ENCODE measurements at places on chromosomes 2 and 18.

- no peak for DNase-seq
Measured at GRCh38 chr2:170362313-170362870, 184.4 kb downstream of the MYO3B start.

GRCh38 chr2:59566739-59567138 lies 986.7 kb downstream of the BCL11A start:
- no peak for DNase-seq

DNA sequence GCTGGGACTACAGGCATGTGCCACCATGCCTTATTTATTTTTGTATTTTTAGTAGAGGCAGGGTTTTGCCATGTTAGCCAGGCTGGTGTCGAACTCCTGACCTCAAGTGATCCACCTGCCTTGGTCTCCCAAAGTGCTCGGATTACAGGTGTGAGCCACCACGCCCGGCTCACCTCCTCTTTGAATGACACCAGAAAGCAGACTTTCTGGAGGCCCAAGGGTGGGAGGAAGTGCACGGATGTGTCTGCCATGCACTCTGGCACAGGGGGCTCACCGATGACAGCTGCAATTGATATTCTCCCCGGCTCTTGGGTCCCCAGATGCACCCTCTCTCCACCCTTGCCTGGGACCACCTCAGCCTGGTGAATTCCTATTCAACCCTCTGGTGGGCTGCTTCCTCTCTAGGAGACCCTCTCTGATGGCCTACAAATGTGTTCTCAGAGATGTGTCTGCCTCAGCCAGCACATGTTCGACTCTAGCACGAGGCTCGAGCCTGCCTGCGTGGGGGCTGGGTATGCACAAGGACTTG lies 87.3 kb downstream of the SEPTIN10 start:
- no peak for DNase-seq

- no peak for DNase-seq
Measured at GRCh38 chr2:221529943-221530652, 42.0 kb downstream of the EPHA4 start.

GRCh38 chr2:42918041-42918440 lies 125.7 kb upstream of the HAAO start:
- no peak for DNase-seq

DNA sequence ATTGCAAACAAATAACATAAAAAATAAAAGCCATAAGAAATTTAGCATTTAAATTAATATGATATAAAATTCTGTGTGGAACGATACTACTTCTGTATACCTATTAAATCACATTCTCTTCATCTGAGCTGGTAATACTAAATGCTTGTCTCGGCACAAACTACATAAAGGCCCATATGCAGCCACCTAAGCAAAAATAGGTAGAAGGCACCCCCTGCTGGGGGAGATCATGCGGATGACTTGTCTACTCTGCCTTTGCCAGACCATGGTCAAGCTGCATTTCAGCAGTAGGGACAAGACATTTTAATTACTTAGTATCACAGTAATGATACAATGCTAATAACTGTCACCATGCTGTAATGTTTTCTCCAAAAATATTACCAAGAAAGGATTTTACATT lies 108.0 kb downstream of the CDH19 start:
- DNase-seq, result peak; percentile 57

DNA sequence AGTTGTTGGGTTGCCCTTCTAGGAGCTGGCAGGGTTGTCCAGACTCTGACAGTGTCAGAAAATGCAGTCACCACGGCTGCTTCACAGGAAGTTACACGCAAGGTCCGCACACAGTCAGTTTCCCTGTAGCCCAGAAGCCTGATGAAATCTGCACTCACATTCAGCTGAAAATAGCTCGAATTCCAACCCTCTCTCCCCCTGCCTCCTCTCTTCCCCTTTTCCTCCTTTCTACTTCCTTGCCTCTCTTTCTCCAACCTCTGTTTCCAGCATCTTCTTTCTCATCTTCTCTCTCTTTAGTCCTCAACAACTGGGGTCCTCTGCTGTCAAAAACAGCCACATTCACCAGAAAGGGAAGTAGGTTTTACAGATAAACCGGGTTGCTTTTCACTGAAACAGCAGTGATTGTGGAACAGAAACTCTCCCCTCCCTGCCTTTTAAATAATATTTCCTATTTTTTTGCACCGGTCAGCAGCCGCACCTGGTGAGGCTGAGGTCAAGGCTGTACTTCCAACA lies 69.3 kb downstream of the BCL11A start:
- DNase-seq, result no peak

GRCh38 chr2:21407851-21408250 lies 284.1 kb downstream of the TDRD15 start:
- DNase-seq, result no peak

- DNase-seq, result no peak
Measured at GRCh38 chr2:134089454-134089853, 164.4 kb upstream of the MGAT5 start.

DNA sequence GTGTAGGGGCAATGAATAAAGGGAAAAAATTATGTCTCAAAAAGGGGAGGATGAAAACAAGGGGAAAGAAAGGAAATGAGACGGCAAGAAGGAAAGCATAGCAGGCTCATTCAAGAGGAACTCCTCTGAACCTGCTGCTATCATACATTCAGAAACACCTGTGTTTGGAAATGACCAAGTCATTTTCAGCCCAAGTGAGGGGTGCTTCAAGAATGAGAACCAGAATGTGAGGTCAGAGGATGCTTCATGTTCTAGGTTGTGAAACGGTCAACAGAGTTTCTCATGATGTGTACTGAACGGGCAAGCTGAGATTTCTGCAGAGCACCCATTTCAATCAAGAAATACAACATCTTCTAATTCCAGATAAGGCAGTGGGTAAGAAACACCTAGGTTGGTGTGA lies 1367.2 kb upstream of the CELF4 start:
- DNase-seq, result no peak

GRCh38 chr2:127105656-127106456 lies 1.1 kb downstream of the BIN1 start:
- DNase-seq, result no peak

- DNase-seq, result no peak
Measured at GRCh38 chr2:134293719-134294537, 40.1 kb downstream of the MGAT5 start.

DNA sequence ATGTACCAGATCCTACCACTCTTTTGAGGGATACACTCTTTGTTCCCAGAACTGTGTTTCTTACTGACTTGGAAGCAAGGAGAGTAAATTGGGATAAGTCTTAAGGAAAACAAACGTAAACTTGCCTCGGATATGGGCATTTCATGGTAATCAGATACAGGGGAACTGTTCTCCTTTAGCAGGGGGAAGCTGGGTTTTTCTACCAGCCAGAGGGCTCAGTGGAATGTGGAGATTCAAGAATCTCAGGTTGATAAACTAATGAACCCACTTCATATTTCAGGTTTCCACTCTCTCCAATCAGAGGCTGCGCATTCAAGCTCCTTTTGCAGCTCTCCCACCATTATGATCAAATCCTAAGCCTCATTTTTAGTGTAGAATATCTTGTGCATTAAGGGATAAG lies 676.5 kb upstream of the FSHR start:
- no peak for DNase-seq

- DNase-seq, result no peak
Measured at GRCh38 chr2:124805060-124805459, 780.0 kb downstream of the CNTNAP5 start.

DNA sequence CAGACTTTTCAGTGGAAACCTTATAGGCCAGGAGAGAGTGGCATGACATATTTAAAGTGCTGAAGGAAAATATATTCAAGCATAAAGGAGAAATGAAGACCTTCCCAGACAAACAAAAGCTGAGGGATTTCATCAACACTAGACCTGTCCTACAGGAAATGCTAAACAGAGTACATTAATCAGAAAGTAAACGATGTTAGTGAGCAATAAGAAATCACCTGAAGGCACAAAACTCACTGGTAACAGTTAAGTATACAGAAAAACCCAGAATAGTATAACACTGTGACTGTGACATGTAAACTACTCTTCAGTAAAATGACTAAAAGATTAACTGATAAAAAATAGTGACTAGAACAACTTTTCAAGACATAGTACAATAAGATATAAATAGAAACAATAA lies 87.4 kb downstream of the ATP8B1 start:
- DNase-seq, result no peak

- peak; percentile 48 for DNase-seq
Measured at GRCh38 chr2:124804014-124804940, 779.2 kb downstream of the CNTNAP5 start.

DNA sequence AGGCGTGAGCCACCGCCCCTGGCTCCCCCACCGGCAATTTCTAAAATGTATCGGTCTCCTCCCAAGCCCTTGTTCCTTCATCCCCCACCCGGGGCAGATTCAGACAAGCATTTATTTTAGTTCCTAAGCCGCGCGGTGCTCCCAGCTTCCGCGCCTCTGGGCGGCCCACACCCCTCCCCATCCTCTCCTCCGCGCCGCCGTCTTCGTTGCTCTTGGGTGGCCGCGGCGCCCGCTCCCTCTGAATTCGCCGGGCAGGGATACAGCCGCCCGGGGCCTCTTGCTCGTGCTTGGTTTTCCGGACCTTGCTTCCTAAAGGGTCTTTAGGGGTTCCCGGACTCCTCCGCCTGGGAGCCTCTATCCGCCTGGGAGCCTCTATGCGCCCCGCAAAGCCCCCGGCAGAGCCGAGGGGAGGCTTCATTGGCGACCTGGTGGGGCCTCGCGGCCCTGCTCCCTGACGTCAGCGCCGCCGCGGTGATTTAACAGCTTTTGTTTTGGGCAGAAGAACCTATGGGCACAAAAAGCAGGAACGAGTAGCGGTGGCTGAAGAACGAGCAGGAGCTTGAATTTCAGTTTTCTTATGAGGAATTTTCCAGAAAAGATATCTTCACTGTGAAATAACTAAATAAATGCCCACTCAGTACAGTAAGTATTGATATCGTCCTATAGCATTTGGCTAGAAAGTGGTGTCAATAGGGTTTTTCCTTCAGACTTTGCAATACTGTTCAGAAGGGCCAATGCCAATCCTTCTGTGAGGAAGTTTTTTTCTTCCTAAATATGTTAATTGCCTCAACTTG lies 37.3 kb downstream of the PRKRA start:
- peak; percentile 74 for DNase-seq
